ENCODE measurements at places on chromosomes 7 and 10.

DNA sequence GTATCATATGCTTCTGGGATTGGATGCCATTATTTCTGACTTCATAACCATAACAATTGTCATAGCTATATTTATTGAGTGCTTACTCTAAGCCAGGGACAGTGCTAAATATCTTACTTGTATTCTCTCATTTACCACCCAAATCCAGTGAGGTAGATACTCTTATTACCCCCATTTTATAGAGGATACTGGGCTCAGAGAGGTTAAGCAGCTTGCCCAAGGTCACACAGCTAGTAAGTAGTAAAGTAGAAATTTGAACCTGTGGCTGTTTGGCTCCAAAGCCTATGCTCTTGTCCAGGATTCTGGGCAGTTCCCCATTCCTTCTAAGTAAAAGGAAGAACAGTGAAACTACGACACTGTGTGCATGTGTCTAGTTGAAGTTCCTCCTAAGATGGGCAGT lies 56.5 kb downstream of the COL13A1 start:
- DNase-seq = no peak

DNA sequence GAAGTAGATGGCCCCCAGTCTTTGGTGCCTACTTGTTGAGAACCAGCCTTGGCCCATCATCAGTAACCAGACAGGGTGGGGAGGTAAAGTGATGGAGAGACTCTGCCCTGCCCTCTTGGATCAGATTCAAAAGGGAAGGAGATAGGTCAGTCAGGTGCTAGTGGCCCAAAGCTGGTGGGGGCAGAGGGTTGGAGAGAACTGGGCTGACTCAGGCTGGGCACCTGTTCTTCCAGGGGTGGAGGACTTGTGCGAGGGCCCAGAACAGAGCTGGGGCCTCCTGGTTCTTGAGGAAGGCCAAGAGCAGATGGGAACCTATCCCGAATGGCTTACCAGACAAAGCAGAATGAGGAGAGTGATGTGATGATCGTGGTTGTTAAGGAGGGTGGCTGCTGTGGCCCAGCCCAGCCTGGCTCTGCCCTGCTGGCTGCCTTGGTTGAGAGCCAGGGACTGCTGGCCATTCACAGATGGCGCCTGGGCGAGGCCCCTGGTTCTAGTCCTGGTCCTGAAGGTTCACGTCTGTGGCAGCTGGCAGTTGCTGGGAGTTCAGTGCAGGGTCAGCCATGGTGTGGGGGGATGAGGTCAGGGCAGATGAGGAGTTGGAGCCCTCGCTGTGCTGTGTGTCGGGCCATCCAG lies 36.6 kb downstream of the PALD1 start:
- DNase-seq = no peak

GRCh38 chr10:27355918-27356573 lies 115.4 kb upstream of the ACBD5 start:
- no peak for DNase-seq

DNA sequence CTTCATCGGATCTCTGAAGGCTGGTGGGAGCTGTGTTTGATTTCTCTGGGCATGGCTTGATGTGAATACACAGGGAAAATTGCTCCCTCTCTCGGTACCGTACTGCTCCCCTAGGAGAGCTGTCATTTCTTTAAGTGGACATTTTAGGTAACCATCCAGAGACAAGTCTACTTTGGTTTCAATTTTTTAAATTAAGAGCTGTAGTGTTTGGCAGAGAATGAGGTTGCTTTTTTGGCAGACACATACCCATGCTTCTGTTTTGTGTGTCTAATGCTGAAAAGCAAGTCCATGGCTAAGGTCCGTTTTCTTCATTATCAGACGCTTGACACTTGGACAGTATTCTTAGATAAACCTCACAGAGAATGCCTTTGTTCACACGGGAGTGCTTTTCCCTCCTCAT lies 61.3 kb upstream of the TRIL start:
- no peak for DNase-seq

DNA sequence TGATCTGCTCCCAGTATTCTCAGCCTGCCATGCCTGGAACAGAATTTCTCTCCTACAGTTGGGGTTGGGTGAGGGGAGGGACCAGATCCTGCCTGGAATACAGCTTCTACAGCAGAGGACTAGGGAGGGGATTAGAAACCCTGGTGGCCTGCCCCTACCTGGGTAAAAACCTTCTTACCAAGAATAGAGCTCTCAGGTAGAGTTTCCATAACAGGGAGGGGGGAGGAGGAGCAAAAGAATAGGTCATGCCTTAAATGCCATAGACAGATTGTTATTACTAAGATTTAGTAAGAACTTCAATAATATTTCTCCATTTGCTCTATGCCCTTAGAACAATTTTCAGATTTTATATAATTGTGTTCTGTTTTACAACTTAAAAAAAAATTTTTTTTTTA lies 33.5 kb upstream of the TSPAN33 start:
- DNase-seq = no peak

- DNase-seq = no peak
Observed at GRCh38 chr7:143085109-143085508, 33.0 kb downstream of the OR6V1 start.
